ENCODE measurements at places on chromosomes 2 and 18. TPM values are rescaled to one million over a fixed set of nuclear protein-coding genes. Genes with fewer than 3 reads are reported as not detected.

The TMEM198 gene
- total RNA-seq: 2.3 TPM

- DNase-seq: no peak
Measured at GRCh38 chr2:20524412-20525040, 77.7 kb downstream of the RHOB start.

DNA sequence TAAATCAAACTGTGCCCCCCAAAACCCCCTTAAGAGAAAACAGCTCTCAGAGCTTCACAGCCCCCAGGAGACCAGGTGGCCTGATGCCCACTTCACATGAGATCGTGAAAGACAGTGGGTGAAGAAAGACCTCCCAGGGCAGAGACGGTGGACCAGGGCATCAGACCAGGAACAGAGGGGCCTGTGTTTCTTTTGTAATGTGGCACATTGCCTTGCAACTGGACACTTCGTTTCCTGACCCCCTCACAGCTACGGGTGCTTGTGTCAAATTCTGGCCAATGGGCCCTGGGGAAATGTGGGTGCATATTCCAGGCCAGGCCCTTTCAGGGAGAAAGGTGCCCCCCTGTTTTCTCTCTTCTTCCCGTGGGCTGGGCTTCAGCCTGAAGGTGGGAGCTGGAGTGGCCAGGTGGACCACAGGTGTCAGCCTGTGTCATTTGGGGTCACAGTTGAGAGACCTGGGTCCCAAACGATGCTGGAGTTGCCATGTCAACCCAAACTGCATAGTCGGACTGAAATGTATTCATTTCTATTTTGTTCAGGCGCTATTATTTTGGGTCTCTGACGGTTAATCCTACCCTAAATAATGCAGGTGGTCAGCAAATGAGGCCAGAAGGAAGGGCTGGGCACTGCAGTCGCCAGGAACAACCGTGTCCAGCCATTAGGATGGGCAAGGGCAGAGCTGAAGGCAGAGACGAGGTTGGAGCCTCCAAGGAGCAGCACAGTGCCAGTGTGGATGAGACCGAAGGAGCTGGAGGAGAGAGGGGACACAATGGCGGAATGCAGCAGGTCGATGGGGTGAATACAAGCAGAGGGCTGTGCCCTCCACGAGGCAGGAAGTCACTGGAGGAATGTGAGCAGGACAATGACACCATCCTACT, 338.2 kb downstream of the EIPR1 start:
- no peak for DNase-seq

- DNase-seq: peak; percentile 73
Measured at GRCh38 chr18:44548291-44549221, 132.1 kb upstream of the SETBP1 start.

The GPR45 gene
- total RNA-seq: not detected

GRCh38 chr2:71426721-71427120, 26.6 kb upstream of the DYSF start:
- DNase-seq: no peak

DNA sequence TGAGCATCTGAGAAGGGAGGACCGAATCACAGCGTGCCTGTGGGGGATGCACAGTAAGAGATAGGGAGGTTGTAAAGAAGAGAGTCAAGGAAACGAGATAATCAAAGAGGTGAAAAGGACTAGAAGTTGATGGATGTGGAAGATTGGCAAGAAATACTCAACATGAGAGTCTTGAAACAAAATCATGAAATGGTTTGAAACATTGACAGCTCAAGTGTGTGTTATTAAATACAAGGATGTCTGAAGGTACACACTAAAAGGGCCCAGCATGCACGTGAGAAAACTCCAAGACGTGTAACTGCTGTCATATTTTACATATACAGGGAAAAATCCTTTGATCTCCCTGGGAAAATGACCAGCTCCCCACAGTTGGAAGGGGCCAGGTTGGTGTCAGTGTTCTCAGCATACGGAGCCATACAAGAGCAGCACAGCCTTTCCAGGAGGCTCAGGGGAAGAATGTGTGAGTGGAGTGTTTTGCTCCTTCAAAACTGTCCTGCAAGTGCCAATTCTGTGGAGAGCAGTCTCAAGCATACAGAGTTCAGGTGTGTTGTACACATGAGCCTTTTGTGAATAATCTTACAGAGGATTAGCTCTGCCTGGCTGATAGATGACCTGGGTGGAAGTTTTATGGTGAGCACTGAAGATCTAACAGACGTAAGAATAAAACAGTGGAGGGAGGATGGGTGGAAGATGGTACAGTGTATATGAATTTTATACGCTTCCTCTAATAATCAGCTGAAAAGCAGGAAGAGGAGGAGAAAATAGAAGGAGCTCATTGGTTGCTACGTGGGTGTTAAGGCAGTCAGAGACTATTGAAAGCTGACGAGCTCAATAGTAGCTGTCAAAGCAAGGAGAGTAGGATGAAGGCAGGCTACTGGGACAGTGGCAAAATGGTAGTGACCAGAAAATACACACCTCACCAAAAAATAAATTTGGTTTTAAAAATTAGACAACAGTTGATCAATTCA, 126.8 kb downstream of the ATP9B start:
- no peak for DNase-seq

The IFIH1 gene
- total RNA-seq: 13.1 TPM

GRCh38 chr2:37149626-37150322, 7.0 kb downstream of the EIF2AK2 start:
- DNase-seq: no peak

The PSD4 gene
- total RNA-seq: 2.5 TPM

The MERTK gene
- 0.10 TPM for total RNA-seq

GRCh38 chr18:40849886-40850285, 1105.1 kb upstream of the PIK3C3 start:
- no peak for DNase-seq

DNA sequence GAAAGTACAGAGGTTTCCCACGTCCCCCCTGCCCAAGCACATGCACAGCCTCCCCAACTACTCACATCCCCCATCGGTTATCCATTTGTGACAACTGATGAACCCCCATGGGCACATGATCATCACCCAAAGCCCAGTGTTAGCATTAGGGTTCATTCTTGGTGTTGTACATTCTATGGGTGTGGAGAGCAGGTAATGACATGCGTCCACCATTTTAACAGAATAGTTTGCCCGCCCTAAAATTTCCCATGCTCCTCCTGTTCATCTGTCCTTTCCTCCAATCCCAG, 74.3 kb downstream of the LONRF2 start:
- DNase-seq: no peak

DNA sequence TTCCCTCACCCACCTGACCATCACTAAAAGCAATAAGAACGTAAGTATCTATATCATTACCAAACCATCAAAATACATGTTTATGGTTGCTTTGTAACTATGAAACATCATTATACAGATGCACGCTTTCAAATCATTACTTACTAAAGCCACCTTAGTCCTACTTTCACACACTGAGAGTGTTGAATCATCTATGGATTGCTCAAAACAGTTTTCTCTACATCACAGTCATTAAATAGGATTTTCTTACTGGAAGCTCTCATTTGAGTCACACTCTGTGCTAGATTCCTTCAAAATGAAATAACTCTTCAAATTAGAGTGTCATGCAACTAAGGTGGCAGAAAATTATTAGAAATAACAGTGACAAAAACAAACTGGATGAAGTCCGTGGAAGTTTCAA, 878.4 kb downstream of the CPS1 start:
- no peak for DNase-seq

GRCh38 chr2:217740178-217740577, 262.6 kb downstream of the TNS1 start:
- no peak for DNase-seq

The SAG gene
- total RNA-seq: 0.12 TPM

Measured in RPMI7951 (cell line).